ENCODE measurements at places on chromosomes 11 and 22.

GRCh38 chr11:18522388-18522787 lies 4.4 kb downstream of the TSG101 start:
- no peak for DNase-seq

GRCh38 chr11:109851780-109852390 lies 241.3 kb upstream of the ZC3H12C start:
- no peak for DNase-seq

DNA sequence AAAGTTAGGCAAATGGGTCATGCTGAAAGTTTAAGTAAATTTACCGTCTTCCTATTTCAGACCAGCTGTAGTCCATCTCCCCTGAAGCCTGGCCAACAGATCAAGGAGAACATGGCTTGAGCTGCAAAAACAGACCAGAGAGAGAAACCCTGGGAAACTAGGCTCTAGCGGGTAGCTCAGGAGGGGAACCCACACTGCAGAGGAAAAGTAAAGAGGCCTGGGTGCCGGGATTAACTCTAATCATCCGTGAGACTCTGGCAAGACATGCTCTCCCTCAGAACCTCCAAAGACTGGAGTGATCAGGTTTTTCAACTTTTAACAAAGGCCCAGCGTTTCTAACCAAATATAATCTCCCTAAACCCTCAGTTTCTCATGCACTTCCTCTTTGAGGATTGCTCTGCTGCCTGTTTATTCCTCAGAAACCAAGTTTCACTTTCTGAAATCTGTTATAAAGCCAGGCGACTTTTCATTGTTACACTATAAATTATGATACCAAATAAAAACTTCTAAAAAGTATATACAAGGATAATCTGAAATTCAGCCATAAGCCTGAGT lies 67.5 kb downstream of the GAB2 start:
- no peak for DNase-seq

DNA sequence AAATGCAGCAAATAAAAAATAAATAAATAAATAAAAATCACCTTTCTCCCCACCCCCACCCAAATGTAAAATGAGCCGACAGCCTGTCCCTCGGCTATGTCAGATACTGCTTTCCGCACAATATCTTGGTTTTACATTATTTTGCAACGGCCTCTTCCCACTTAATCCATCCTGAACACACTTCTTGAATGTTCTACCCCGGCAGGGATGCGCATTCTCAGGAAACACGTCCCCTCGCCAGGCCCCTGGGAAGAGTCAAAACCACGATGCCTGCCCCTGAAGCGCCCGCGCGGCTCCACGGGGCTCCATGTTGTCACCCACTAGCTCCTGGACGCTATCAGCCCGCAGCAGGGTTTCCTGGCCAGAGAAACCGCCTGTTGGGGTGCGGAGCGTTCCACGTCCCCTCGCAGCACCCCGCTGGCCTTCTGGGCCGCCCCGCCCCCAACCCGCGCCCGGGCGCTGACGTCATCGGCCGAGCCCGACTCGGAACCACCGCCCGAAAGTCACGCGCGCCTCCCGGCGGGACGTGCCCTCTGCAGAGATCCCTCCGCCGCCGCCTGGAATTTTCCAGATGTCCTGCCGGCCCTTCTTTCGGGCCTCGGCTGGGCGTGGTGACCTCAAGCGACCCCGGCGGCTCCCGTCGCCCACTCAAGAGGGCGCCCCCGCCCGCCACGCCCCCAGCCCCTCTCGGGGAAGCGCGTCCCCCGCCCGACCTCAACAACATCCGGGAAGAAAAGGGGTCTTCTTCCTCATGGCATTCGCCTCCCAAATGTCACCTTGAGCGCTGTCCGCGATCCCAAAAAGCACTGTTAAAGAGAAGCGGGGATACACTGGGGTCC lies 585 bp upstream of the NEAT1 start:
- peak; percentile 95 for DNase-seq

- DNase-seq: no peak
Observed at GRCh38 chr11:67482275-67482826, 475 bp upstream of the AIP start.

- DNase-seq: no peak
Observed at GRCh38 chr11:129608711-129609110, 206.9 kb upstream of the TMEM45B start.

DNA sequence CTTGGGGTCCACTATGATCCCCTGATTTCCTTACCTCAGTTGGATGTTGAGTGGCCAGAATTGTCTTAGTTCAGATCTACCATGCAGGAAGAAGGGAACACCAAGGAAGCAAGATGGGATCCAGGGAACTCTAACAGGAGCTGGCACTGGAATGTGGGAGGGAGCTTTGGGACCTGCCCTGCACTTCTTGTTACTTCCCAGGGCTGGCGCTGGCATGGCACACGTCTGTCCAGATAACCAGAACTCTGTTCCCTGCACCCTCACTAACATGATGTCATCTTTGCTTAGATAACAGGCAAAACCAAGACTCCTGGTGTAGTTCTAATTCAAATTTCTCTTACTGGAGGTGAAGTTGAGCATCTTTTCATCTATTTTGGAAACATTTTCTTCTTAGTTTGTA lies 550.0 kb downstream of the MN1 start:
- DNase-seq: no peak

GRCh38 chr11:31956310-31956709 lies 134.6 kb upstream of the RCN1 start:
- no peak for DNase-seq

- DNase-seq: no peak
Observed at GRCh38 chr11:70210051-70210501, 7.0 kb downstream of the FADD start.

DNA sequence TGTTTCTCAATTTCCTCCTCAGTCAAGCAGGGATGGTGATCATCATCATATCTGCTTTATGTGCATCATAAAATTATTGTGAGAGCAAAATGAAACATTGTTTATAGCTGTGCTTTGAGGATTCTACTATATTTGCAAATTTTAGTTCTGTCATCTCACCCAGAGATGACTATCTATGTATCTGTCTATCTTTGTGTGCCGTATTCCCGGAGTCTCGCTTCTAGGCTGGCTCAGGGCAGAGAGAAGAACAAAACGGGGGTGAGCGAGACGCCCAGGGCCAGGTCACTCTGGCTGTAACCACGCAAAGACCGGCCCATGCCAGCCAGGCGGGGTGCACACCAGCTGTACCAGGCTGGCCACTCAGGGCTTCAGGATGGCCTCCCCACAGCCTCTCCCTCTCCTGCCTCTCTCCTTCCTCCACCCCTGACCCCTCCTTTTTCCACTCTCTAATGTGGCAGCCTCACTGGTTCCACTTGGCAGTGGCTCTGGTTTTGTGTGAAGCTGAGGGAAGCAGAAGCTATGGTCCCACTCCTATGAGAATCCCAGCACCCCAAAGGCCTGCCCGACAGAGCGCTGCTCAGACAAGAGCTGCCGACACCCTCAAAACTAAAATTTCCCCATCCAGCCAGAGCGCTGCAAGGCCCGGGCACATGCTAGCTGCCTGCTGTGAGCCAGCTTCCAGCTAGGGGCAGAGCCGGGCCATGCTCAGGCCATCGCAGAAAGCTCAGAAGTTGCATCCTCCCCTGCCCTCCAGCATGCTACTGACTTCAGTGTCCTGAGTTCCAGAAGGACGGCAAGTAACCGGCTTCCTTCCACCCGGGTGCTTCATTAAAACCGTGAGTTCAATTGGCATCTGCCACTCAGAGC lies 139.5 kb upstream of the TBCEL start:
- no peak for DNase-seq

DNA sequence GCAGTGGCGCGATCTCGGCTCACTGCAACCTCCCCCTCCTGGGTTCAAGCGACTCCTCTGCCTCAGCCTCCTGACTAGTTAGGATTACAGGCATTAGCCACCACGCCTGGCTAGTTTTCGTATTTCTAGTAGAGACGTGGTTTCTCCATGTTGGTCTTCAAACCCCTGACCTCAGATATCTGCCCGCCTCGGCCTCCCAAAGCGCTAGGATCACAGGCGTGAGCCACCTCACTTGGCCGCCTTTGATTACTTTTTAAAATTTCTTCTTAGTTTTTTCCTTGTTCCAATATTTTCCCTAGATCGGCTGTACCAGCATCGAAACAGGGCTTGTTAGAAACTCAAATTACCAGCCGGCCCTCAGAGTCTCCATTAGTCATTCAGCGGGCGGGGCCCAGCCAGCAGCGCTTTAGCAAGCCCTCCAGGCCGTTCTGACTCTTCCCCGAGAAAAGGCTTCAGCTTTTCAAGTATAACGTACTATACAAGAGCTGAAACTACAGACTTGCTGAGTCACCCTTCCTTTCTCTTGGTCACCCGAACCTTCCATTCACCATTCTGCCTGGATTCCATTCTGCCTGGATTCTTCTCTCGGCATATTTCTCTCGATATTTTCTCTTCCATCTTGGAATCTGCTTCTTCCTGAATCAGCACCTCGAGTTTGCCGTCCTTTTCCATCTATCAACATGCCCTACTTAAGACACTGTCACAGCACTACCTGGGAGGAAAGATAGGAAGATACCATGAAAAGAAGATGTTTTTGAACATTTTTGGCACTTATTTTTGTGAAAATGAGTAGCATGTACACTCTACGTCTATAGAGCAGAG lies 6.7 kb upstream of the CAPRIN1 start:
- peak; percentile 14 for DNase-seq

- DNase-seq: no peak
Observed at GRCh38 chr11:61967924-61968757, 707 bp upstream of the FTH1 start.

DNA sequence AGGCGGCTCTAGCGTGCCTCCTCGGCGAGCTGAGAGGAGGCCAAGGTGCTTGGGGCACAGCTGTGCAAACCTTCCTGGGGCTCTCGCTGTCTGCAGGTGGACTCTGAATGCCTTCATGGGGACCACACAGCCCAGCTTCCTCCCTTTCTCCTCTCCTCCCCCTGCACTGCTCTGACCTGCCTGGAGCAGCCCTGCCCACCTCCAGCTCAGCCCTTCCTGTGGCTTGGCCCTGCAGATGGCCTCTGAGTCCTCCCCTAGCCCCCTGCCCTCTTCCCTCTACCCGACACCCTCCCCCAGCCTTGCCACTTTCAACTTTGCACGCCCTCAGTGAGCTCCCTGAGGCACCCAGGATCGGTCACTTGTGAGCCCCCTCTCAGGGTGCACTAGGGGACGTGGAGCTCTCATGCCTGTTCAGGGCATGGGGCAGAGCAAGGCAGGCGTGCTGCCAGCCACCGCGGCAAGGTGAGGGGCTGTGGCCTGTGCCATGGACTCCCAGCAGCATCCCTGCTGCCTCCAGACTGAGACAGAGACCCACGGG lies 31.4 kb downstream of the PPM1F start:
- no peak for DNase-seq

DNA sequence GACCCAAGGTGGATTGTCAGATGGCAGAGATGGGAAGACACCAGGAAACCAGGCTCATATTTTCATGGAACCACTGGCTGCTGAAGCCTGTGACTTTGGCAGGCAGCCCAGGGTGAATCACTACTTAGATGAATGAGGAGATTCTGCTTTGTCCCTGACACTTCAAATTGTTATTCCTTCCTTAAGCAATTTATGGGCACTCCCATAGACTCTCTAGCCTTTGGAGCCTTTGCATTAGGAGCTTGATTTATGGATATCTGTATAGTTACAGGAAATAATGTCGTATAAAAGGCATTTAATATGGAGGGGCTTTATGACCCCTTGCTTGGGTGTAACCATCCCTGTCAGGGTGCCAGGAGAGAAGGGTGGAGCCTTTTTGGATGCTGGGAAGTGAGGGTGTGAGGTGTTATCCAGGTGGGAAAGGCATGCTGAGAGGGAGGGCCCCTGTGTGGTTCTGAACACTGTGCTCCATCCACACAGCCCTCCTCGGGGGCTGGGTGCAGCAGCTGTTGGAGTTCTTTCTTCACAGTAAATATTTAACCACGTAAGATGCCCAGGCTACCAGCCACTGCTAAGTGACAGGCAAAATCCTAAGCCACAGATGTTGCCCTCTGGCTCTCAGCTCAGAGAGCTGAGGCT lies 35.3 kb downstream of the IL18 start:
- DNase-seq: no peak

GRCh38 chr11:24496736-24497725 lies at the start of gene LUZP2:
Gene LUZP2 (plus strand): TSS chr11:24497053.
- DNase-seq: no peak

GRCh38 chr11:76067099-76067498 lies 139.2 kb downstream of the WNT11 start:
- DNase-seq: no peak

DNA sequence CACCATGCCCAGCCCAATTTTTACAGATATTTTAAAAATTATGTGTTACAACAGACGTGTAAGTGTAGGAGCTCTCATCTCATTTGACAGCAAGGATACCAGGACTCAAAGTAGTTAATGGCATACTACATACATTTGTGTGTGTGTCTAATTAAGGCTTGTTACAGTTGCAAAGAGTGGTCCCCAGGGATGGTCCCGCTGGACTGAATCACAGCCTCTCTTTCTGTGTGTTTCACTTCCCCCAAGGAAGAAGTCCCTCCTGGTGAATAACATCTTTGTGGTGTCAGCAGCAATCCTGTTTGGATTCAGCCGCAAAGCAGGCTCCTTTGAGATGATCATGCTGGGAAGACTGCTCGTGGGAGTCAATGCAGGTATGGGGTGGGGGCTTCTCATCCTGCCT lies 17.2 kb downstream of the SLC2A11 start:
- no peak for DNase-seq

- DNase-seq: no peak
Observed at GRCh38 chr22:47439643-47440265, 677.3 kb downstream of the TBC1D22A start.

- DNase-seq: no peak
Observed at GRCh38 chr11:44708009-44708408, 18.8 kb upstream of the TSPAN18 start.

- DNase-seq: no peak
Observed at GRCh38 chr11:26944866-26945664, 48.8 kb upstream of the FIBIN start.

DNA sequence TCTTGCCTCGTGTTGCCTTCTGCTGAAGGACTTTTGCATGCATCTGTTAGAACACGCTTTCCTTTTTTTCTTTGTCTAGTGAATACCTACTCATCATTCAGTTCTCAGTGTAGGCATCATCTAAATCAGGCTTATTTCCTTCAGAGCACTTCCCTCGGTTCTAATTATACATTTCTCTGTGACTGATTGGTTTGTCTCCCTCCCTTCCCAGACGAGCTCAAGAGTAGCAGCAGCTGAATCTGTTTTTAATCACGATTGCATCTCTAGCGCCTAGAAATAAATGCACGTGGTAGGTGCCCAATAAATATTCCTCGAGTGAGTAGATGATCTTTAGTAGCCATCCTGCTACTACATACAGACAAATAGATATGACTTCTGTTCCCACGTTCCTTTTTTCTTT lies 6.3 kb downstream of the CEP164 start:
- DNase-seq: no peak

DNA sequence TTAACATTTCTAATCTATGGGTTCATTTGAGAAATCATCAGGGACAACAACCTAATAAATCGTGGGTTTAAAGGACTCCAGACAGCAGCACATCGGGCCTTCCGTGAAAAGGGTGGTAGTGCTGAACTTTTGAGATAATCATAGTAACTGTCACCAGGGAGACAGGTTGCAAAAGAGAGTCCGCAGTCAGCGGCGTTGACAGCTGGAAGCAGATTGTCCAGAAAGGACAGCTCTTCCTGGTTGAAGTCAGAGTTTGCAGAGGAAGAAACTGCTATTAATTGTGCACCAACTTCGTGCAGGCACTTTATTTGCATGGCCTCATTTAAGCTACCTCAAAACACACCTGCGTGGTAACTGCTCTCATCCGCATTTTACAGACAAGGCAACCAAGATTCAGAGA lies 20.5 kb upstream of the ISX start:
- no peak for DNase-seq
